ENCODE measurements at places on chromosomes 5 and 9.

DNA sequence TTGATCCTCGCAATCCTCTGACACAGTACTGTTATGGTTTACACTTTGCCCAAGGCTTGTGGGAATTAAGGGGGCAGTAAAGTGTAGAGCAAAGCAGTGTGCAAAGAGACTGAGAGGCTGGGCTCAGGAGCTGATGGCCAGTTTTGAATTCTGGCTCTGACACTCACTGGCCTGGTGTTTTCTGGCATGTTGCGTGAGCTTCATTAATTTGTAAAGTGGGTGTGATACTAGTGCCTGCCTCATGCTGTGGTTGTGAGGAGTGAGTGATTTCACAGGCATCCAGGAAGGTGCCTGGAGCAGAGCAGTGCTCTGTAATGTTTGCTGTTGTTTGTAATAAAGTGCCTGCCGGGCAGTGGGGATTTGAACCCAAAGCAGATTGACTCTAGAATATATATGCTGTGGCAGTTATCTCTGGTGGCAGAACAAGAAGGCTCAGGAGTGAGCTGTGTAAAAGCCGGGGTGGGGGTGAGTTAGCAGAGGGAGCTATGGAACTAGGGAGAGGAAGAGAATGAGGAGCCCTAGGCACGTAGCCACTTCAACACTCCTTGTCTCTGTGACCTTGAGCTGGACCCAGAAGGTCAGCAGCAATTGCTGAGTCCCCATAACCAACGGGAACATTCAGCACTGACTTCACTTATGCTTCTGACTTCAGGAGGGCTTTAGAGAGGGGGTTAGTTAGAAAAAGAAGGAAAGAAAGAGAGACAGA, 108.5 kb downstream of the DOCK2 start:
- no peak for DNase-seq

GRCh38 chr5:45696206-45696836, at the start of gene HCN1:
TSS of gene HCN1 (minus strand) at chr5:45696380.
- DNase-seq = peak; percentile 65

- no peak for DNase-seq
Observed at GRCh38 chr5:101244621-101245020, 341.5 kb upstream of the ST8SIA4 start.

DNA sequence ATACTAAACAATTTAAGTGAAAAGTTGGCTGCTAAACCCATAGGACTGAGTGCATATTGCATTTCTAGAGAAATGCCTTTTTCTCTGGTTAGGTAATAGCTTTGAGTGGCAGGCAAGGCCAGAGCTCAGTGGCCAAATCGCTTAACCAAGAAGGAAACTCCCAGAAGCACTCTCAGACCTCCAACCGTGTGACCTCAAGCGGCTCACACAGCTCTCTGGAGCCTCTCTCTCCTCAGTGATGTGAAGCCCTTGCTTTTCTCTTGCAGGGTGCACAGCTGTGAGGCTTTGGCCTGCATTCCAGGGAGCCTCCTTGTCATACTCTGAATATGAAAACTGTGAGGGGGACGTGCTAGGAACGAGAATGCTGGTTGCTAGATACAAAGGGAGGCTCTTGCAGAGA, 106.7 kb downstream of the INSYN2B start:
- no peak for DNase-seq

DNA sequence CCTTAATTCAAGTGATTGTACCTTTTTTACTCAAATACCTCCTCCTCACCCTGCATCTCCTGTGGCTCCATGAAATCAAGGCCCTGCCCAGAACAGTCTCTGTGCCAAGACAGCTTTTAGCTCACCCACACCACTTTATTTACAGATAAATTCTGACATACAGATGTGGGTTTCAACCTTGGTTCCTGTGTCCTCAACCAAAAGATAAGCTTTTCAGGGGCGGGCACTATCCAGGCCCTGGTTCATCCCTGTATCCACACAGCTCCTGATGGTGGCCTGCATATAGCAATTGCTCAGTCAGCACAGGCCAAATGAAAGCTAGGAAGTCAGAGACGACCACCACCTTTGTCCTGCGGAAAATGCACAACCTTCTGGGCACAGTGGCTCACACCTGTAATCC, 8.3 kb downstream of the SHB start:
- no peak for DNase-seq

GRCh38 chr9:89149726-89150125, 28.9 kb downstream of the SHC3 start:
- DNase-seq = no peak

GRCh38 chr9:116990592-116990991, 303.5 kb downstream of the TRIM32 start:
- DNase-seq = no peak

- DNase-seq = no peak
Observed at GRCh38 chr9:127852829-127853228, 1.6 kb downstream of the ENG start.

- DNase-seq = no peak
Observed at GRCh38 chr5:115267617-115268016, 4.9 kb upstream of the PGGT1B start.

DNA sequence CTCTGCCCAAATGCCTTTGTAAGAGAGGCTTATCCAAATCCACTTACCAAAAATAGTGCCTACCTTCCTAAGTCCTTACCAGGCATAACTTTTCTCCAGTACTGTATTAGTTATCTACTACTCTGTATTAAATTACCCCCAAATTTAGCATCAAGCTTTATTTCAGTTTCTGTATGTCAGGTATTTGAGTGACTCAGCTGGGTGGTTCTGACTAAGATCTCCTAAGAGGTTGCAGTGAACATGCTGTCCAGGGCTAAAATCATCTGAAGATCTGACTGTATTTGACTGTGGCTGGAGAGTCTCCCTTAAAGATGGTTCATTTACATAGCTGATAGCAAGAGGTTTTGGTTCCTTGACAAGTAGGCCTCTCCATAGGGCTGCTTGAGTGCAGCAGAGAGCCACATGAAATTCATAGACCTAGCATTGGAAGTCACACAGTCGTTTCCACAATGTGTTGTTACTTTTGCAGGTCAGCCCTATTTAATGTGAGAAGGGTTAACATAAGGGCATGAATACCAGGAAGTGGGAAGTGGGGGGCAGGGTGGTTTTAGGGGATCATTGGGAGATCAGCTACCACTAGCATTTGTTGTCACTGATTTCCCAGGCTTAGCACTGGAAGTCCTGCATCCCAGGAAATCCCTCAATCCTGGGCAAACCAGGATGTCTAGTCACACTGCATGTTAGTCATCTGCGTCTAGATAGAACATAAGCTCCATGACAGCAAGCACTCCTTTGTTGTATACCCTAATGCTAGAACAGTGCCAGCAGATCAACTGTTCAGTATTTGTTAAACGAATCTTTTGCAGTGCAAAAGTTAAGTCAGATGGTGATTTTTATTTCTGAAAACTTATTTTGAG, 2.0 kb upstream of the ZNF622 start:
- DNase-seq = peak; percentile 31

DNA sequence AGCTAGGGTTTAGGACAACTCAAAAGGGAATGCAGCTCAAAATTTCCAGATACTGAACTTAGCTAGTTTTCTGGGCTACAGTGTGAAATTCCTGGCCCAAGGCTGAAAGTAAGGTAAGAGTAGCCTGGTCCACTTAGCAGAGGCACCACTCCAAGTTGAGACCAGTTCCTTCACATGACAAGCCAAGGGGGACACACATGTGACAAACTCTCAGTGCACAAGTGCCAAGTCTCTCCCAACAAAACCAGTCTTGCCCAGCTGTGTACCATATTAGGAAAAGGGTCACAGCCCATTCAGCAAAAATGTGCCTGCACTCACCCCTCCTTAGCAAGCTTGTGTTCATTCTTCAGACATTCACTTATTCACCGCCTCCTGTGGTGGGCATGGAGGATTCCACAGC, 27.8 kb downstream of the KLHL3 start:
- DNase-seq = no peak

DNA sequence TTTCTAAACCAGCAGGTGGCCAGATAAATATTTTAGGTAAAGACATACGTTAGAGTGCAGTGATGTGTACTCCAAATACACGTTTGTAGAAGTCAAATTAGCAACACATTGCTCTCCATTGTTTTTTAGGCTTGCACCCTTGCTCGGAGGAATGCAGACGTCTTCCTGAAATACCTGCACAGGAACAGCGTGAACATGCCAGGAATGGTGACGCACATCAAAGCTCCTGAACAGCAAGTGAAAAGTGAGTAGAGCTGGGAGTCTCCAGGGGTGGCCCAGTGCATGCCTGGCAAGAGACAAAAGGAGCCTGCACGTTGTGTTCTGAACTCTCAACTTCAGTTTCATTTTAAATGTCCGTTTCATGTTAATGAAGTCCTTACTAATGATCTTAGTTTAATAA, 207.5 kb upstream of the OTULINL start:
- no peak for DNase-seq

DNA sequence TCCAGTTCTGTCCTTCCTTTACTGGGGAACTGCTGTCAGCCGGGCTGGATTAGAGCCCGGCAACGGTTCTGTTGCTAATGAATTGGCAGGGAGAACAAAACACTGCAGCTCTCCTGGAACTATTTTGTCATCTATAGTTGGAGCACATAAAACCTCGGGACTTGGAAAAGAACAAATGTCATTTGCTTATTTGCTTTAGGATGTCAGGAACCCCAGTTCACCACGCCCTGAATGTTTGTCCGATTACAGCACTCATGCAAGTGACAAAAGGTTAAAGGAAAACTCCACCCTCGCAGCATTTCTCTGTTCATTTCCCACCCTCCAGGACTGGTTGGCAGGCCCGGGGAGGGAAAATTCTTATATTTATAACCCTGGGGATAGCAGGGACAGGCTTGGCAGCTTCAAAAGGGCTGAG, 66.4 kb upstream of the PLPP1 start:
- no peak for DNase-seq

DNA sequence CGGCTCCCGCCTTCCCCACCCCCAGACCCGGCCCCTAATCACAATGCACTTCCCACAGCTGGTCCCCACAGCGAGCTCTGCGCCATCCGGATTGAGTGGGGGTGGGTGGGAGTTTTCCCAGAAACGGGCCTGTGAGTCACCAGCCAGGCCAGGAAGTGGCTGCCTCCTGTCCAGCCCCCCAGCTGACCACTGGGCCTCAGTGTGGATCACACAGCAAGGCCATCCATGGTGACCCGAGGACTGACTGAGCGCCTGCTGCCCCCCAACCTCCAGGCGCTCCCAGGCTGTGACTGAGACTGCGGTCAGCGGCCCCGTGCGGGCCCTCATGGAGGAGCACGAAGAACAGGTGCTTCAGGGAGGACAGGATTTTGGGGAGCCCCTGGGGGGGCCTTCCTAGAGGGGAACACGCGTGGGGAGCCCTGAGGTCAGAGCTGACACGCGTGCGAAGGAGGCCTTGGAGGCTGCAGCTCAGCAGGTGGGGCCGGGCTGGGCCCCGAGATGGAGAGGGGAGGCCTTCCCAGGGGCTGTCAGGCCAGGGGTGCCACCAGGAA, 48.3 kb upstream of the EGFL7 start:
- DNase-seq = no peak

- no peak for DNase-seq
Observed at GRCh38 chr9:85602742-85603141, 139.0 kb downstream of the AGTPBP1 start.

- DNase-seq = no peak
Observed at GRCh38 chr5:117103703-117104102, 529.1 kb upstream of the SEMA6A start.

DNA sequence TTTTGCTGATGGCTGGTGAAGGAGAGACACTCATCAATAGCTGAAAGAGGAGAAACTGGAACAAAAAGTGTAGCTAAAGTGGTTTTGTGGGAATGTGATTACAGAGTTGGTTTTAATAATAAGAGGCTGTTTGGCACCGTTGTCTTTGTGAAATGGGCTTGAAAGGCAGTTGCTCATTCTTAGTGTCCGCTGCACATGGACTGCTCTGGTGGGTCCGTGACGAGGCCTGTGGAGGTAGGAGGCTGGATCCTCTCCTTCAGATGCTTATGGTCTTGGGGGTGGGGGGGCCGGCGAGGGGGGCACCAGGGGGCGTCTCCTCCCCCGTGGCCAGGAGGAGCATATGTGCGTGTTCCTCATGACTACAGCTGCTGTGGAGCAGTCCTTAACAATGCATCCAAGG, 29.8 kb downstream of the FUBP3 start:
- DNase-seq = no peak

- no peak for DNase-seq
Observed at GRCh38 chr9:88468226-88468625, 66.8 kb upstream of the NXNL2 start.

DNA sequence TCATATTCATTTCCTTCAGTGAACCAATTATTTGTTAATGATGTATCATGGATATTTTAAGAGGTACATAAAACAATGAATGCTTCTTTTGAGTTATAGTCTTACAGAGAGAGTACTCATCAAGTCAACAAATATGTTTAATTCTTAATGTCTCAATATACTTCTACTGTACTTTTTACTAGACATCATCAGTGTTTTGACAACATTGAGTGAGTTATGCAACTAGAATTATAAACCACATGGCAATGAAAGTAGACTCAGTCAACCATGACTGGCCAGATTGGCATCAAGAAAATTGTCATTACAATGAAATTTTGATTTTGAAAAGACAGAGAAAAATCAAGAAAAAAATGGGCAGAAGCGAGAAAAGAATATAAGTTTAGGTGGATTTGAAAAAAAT, 1248.1 kb upstream of the CDH18 start:
- DNase-seq = no peak

DNA sequence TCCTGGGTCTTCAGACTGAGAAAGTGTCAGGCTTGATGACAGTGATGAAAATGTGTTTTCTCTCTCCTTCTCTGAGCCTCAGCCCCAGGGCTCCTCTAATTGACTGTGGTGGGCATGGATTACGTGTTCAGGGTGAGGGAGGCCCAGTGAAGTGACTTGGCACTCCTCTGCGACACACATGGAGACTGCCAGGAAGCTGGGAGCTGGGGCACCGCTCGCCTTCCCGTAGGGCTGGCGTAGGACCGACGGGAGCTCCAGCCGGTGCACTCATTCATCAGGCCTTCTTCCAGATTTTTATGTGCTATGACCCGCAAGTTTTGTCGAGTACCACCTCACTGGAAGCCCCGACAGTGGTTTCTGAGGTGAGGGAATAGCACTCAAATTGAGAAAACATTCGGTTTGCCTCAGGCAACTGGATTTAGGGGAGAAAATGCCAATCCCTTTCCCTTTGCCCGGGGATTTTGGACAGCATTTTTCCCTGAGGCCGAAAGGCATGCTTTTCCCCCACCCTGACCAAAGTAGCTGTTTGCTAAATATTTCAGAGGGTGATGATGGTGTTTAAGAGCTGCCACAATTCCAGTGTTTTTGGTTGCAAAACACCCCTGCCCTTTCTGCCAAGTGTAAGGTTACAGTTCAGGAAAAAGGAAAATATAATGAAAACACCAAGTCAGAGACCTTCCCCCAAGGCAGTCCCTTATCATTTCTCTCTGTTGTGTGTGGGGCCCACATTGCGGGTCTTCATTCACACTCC, 83.7 kb downstream of the PCSK5 start:
- no peak for DNase-seq

GRCh38 chr5:1523793-1524480, at the start of gene LPCAT1:
TSS of gene LPCAT1 (minus strand) at chr5:1523960. CDS start at chr5:1523844, 116 bp downstream.
- DNase-seq = peak; percentile 79

- no peak for DNase-seq
Observed at GRCh38 chr5:135729321-135729786, 105.1 kb upstream of the SLC25A48 start.

DNA sequence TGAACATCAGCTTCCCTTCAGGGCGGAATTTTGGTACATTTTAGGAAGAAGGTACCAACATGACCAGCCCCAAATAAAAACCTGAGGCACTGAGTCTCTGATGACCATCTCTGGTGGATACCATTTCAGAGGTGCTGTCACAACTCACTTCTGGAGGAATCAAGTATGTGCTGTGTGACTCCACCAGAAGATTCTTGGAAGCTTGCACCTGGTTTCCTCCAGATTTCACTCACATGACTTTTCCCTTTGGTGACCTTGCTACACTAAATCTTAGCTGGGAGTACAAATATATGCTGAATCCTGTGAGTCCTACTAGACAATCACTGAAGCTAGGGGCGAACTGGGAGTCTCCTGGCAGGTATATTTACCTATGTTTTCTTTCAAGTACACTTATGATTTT, 28.5 kb downstream of the ECPAS start:
- no peak for DNase-seq

Measured in activated T-cell treated with anti-CD3 and anti-CD28 coated beads, Interleukin-2, amount 50 U/mL, for 48 hours (primary cell).